ENCODE measurements at places on chromosomes 4 and X. TPM values are rescaled to one million over a fixed set of nuclear protein-coding genes. Genes with fewer than 3 reads are reported as not detected.

Gene SLC26A1
- 9.6 TPM for total RNA-seq

Gene HMGN5
- total RNA-seq: 1.9 TPM

Gene AFF2
- total RNA-seq: 0.16 TPM

Gene IL2
- not detected for total RNA-seq

Gene GABRQ
- 0.07 TPM for total RNA-seq

Gene TMEM185A
- 17.1 TPM for total RNA-seq

Gene LRIT3
- total RNA-seq: 0.35 TPM

Gene BEX5
- not detected for total RNA-seq

Gene CUL4B
- 41.0 TPM for total RNA-seq

Measured in Caco-2 (cell line).